ENCODE measurements at places on chromosomes 12 and 14.
A peak's percentile ranks its signal among the peaks of the same experiment; 100 is the strongest.

DNA sequence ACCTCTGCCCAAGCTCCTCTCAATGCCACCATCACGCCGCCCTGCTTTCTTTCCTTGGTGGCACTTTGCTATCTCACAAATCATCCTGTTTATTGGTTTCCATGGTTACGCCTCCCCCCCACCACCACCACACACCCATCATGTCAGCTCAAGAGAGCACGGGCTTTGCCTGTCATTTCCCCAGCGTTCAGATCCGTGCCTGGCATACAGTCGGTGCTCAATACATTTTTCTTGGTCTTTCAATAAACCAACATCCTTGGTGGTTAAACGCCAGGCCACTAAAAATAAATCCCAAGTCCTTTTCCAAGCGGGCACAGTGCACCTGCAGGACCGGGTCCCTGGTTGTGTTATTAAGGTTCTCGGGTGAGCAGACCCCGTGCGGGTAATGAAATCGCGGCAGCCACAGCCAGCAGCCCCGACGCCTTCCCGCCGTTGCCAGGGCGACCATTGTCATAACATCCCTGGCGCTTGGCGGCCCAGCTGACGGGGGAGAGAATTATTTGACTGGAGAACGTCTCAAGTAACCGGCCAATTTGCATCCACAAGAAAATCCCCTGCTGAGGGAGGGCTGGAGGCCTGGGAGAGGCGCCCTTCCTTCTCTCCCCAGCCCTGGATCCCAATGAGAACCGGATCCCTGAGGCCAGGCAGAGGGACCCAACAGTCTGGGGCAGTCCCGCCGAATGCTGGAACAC is 92.9 kb downstream of the KSR2 start:
- peak; percentile 71 for DNase-seq

DNA sequence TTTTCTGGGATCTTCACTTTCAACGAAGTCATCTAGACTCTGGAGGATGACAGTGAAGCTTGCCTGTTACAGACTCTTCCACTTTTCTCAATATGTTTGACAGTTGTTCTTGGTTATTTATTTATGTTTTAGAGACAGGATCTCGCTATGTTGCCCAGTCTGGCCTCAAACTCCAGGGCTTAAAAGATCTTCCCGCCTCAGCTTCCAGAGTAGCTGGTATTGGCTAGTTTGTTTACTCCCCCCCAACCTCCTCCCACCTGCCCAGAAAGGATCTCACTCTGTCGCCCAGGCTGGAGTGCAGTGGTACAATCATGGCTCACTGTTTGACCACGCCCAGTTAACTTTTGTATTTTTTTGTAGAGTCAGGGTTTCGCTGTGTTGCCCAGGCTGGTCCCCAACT is 3.3 kb downstream of the SPATS2 start:
- no peak for DNase-seq

- no peak for DNase-seq
These were observed 12.2 kb upstream of the PPP1R13B start for GRCh38 chr14:103859416-103860202.

DNA sequence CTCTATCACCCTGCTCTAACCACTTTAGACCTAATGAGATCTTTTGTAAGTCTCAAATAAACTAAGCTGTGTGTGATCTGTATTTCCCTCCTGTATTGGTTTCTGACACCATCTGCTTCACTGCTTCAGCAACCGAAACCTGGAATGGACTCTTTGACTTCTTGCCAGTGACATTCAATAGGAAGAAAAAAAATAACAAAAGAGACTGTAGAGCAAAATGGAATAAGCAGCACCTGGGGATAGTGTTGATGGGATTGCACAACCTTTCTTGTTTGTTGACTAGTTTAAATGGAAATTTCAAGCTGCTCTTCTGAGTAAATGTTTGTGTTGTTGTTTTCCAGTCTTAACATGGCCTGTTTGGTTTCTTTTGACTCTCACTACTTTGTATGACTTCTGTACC is 888.6 kb upstream of the SEL1L start:
- DNase-seq: no peak
